NCI-H2171 treated with DMSO at 0.1 percent for 48 hours (cell line): ENCODE measurements at places on chromosomes 6 and 20.
A peak's percentile ranks its signal among the peaks of the same experiment; 100 is the strongest.

DNA sequence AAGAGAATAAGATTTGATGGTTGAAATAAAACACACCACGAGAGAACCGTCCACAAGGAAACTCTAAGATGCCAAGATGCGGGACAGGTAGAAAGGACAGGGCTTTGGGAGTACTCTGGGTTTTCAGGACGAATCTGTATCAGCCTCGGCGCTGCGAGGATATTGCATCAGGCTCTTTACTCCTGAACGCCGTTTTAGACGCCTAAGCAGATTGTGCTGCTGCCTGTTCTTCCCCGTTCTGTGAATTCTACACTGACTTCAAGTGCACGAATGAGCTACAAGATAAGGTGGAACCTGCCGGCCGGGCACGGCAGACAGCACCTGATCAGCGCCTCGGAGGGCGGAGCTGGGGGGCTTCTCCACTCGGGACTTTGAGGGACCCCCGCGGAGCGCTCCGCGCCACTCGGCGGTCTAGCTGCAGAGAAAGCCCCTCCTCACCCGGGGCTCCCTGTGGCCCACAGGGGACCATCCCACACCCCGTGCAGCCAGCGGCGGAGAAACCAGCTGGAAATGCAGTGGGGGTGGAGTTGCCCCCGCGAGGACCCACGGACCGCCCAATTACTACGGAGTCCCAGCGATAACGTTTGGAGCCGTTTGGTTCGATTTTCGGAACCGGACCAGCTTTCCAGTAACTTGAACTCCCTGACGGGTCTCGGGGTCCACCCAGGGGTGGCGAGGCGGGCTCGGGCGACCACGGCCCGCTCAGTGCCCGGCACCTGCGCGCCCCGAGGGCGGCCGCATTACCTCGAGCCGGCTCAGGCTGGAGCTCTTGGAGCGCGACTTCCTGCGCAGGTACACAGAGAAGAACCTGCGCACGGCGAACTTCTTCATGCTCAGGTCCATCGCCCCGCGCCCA is 646 bp downstream of the RPS6KA2 start:
- peak; percentile 54 for DNase-seq

- no peak for DNase-seq
Observed at GRCh38 chr6:15109338-15110090, 136.4 kb upstream of the JARID2 start.

- DNase-seq = peak; percentile 70
Observed at GRCh38 chr6:36129941-36130666, at the start of gene MAPK13. MAPK13 (plus strand) TSS chr6:36130513; CDS start chr6:36130583, 70 bp downstream.

DNA sequence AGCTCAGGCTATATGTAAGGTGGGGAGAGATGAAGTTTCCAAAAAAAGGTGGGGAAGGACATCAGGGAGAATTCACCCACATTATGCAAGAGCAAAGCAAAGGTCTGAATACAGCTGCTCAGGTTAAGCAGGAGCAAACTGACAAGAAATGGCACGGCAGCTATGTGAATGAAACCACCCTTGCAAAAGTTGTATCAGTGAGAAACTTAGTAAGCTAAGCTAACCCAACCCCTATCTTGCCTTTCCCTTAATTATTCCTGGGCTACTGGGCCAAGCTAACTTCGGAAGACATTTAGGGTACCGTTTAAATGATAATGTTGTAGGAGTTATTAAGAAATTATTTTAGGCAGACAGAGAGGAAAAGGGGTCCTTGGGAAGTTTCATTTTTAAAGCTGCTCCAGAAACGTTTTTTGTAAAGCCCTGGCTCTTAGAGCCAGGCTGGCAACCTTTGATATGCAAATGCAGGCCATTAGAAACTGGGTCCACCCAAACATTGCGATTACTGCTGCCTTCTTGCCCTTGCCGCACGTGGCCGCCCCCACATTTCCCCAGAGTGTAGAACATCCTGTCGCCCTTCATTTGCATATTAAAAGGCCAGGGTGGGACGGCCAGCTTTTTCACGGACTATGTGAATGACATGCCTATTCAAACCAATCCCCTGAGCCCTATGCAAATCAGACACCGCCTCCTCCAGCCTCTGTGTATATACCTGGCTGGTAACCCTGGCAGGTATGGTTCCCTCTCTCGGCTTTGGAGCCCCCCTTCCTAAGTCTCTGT is 60.5 kb upstream of the SAMD5 start:
- no peak for DNase-seq

DNA sequence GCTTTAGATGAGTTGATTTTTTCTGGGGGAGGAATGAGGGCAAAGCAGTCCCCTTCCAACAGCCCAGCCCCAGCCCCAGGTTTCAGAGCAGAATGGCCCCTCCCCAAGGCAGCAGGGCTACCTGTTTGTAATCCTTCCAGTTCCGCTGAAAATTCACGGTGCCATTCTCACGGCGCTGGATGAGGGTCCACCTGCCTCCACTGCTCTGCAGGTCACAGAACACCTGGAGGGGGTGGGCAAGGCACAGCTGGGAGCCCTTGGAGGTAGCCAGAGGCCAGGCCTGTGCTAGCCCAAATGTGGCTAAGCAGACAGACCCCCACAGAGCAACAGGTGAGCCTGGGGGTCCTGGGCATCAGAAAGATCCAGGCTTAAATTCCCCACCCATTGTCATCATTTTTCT is 36.5 kb downstream of the ANGPT4 start:
- DNase-seq = no peak
